ENCODE measurements at places on chromosomes 6 and 20.

GRCh38 chr20:49599746-49600113, 31.8 kb upstream of the PTGIS start:
- DNase-seq, result no peak

- no peak for DNase-seq
Observed at GRCh38 chr20:59473742-59474141, 130.6 kb upstream of the PHACTR3 start.

DNA sequence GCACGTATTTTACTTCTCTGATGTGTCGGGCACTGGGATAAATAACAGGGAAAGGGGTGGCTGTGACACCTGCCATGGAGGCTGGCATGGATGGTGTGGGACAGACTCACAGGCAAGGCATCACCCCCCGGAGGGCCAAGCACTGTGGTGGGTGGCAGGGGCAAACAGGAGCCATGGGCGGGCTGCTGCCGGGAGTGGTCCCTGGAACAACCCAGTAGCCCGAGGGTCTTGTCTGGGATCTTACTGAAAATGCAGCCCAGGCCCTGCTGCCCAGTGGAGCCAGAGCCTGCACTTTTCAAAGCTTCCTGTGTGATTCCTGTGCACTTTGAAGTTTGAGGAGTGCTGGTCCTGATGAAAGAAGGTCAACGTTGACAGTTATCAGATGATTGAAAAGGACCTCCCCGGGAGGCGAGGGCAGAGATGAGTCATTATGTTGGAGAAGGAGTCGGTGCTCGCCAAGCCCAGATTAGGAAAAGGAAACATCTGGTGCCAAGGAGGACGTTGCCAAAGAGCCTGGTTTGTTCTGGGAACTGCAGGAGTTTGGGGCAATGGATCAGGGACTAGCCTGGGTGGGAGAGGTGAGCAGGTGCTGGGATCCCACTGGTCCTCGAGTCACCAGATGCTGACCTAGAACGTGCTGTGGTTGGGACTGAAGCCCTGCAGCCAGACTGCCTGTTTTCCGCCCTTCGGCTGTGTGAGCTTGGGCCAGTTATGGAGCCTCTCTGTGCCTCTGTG, 130.0 kb upstream of the GGTLC1 start:
- DNase-seq, result no peak

GRCh38 chr6:126534401-126534800, 194.5 kb downstream of the CENPW start:
- no peak for DNase-seq

DNA sequence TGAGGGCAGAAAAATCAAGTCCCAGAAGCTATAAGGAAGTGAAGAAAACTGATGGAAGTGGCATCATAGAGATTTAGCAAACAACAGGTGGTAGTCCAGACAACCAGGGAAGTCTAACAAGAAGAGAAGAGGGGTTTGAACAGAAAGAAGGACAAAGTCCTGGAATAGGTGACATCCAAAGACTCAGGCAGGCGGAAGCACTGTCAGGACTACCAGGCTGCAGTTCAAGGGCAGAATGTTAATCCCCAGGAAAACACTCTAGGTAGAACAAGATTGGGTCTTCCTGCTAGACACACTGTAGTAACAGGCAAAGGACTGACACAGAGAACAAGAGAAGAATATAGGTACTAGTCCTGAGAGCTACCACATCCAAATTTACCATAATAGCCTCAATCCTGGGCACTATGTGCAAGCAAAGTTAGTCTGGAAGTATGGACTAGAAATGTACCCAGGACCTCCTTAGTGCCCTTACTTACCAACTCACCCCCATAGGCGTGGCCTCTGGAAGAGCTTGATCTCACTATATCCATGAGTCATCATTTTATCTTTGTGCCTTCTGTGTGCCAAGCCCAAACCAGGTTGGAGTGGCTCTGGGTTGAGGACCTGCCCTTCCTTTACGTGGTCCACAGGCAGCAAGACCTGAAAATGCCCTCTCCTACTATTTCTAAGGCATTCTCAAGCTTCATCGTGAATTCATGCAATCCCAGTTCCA, 2.2 kb upstream of the EPB41L2 start:
- no peak for DNase-seq

DNA sequence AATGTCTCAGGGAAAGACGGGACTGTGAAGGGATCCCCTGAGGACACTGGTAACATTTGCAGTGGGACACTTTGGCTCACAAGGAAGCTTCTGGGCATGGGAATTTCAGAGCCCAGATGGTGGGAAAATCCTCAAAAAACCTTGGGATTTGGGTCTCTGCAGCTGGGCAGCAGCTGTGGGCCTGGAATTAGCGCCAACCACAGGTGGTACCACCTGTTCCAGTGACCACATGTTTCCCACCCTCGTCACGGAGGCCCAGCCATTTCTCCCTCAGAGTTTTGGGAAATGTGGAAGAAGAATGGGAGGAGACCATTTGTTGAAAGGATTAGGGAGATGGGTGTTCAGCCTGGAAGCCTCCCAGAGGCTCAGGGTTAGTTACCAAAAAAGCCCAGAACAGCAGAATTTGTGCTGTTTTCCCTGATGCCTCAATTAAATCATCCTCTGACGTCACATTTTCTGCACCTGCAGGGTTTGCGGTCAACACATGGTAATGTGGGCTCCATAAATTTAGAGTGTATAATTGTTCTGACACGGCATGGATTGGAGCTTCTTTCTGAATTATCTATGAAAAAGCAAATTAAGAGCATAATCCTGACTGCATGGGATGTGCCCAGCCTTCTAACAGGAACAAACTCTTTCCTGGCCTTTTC, 34.4 kb downstream of the EDN3 start:
- no peak for DNase-seq

GRCh38 chr20:13271977-13272975, 51.2 kb downstream of the ISM1 start:
- no peak for DNase-seq

DNA sequence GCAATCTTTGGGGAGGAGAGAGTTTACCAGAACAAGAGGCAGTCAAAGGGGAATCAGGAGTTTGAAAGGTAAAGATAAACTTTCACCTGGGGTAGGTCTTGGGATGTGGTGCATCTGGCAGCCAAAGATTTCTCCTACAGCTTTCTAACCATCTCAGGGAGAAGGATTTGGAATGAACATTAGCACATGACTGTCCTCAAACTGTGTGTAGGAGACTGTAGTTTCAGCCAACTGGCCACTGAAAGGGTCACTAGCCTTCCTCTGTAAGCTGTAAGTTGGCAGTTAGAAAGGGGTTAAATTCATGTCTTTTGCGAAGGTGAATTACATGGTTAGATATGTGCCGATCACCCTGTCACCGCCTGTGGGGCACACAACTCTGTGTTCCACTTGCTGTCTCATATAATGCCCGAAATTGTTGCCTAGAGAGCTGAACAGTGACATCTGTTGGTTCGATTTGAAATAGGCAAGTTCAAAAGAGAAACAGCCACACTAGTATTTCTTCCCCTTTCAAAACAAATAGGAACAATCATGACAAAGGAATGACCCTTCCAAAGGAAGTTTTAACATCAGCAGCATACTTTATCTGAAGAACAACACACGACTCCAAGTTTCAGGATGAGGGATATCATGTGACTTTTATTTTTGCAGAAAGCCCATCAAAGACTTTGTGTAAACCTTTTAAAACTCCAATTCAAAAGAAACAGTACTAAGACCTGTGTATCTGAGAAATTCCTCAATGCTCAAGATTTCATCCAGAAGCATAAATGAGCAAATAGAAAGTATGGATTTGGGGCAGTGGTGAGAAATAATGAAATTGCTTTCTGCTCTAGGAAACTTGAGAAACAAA, 1.1 kb upstream of the OPN5 start:
- DNase-seq, result no peak

DNA sequence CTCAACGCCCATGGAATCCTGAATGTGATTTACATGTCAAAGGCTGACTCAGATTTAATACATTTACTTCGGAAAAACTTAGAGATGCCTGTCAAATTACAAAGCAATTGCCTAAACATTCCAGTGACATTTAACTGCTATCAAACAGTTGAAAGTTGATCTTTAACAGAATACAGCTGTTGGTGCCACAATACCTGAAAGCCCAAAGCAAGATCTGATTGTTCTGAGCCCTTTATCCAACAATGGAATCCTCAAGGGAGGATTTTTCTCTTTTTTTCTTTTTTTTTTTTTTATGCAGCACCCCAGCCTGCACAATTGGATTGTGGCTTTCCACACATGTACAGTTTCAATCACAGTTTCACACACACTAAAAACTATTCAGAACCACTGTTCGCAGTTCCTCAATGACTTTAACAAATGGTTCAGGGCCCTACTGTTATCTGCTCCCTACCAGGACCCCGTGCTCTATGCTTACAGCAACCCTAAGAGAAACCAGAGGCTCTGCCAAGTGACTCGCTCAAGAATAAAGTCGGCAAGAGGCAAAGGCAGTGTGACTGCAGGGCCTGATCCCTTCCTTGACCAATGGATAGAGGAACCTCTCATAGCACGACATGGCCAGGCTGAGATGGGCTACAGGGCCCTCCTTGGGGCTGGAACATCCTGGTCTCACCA, 33.3 kb downstream of the EPB41L2 start:
- no peak for DNase-seq

- DNase-seq, result no peak
Observed at GRCh38 chr6:70527071-70527737, 39.5 kb upstream of the SDHAF4 start.

- no peak for DNase-seq
Observed at GRCh38 chr6:123848347-123848746, 44.7 kb downstream of the NKAIN2 start.

- no peak for DNase-seq
Observed at GRCh38 chr6:12258591-12259075, 31.5 kb upstream of the EDN1 start.

DNA sequence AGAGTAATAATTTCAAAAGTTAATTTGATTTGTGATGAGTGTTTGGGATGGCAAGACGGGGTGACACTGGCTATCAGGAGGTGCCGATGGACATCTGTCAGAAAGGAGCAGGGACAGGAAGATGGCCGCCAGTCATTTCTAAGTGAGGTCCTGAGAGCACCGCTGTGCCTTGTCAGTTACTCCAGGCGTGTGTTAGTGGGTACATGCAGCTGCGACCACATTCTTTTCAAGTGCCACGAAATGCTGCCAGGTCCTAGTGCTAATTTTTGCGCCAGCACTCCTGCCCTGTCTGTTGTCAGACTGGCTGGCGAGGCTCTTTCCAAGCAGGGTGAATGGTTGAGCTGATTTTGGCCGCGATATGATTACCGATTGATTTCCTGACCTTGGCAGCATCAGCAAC, 64.6 kb upstream of the INSM1 start:
- no peak for DNase-seq

DNA sequence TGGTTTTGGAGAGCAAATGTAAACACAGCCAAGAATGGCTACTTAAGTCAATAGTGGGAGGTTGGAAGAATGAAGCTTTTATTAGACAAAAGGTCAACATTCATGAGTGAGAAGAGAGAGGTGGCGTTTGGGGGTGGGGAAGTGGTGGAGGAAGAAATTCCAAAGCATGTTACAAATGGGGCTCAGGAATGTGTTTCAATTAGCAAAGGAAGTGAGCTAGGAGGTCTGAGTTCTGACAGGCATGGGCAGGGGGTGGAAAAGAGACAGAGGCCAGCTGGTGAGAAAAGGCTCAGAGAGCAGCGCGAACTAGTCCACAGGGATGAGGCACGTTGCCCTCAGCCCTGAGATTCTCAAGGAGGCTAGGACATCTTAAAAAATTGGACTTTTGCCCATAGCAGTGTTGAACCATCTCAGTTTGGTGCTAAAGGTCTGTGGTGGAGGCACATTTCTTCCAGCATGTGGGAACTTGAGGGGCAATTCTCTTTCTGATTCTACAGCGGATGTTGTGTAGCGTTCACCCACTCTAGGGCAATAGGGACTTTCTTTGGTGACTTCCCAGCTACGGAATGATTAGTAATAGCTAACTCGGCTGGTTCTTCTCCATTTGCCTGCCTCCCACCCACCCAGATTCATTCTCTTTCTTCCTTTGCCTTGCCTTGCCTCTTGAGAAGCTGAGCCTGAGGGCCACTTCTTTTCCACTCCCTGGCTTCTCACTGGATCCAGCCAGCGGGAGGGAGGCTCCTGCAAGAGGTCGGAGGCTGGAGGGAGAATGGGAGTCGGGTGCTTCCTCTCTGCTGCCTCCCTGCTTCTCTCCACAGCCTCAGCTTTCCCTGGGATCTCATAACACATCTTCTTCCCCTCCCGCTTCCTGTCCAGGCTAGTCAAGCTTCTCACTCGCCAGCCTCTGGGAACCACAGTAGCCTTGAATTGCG, 45.1 kb upstream of the NEDD9 start:
- DNase-seq, result no peak

DNA sequence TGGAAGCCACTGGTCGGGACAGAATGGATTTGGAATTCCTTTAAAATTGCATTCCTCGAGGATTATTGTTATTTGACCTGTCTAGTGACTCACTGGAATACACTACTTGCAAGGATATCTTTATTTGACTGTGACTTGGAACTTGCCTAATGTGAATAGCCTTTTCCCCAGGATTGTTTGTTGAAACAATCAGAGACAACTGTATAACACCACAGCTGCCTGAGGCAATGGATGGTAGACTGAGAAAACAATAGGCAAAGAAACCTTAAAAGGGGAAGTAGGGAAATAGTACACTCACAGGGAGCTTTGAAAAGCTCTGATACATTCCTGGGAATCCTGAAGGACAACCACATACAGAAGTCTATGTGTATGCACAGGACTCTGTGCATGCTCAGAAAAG, 465.3 kb downstream of the BMP2 start:
- no peak for DNase-seq

GRCh38 chr20:31516651-31517050, 2.4 kb downstream of the HM13 start:
- DNase-seq, result no peak

GRCh38 chr6:2804516-2804915, 37.1 kb downstream of the SERPINB1 start:
- DNase-seq, result no peak

DNA sequence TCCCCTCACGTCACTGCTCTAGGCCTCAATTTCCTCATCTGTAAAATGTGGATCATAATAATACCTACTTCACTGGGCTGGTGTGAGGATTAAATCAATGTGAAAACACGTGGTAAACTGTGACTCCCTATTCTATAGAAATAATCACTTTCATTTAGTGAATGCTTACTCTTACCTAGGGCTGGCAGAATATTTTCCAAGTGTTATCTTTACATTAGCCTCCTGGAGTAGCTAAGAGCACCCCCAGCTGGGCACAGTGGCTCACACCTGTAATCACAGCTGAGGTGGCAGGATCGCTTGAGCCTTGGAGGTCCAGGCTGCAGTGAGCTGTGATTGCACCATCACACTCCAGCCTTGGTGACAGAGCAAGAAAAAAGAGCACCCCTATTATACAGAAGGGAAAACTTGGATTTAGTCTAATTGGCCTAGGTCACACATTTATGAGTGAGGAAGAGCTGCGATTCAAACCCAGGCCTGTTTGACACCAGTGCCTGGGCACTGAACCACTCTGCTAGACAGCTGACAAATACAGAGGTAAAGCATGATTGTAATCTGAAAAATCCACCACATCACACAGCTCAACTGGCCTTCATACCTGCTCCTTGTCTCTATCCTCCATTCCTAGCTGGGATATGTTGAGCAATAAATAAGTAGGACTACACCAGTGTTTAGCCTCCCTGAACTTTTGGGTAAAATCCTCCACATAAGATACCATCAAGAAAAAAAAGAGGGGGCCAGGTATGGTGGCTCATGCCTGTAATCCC, 1.4 kb upstream of the SNTA1 start:
- DNase-seq, result no peak
